Stomach (tissue), 19 donors: ENCODE measurements at places on chromosomes 5 and 9. TPM values are rescaled to one million over a fixed set of nuclear protein-coding genes. Genes with fewer than 3 reads are reported as not detected.

The IGIP gene
- total RNA-seq: 3.5 TPM

DNA sequence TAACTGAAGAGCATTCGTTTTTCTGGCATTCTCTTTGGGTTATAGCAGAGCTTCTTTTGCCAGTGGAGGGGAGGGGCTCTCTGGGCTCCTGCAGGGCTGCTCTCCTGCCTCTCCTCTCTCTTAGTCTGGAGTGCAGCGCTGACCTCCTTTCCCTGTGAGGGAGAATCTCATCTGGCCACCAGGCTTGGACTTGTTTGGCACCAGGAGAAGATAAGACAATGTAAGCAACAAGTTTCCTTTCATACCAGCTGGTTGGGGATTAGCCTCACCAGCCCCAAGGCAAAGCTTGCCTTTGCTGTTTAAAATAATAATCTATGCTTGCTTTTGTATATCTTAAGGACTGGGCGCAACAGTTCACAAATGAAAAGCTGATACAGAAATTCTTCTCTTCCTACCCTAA lies 196.4 kb downstream of the TLE4 start:
- H3K27ac ChIP-seq: no peak overlapping the region
- H3K4me1 ChIP-seq: no peaks in the 10 kb centered on the region
- H3K36me3 ChIP-seq: no peaks in the 10 kb centered on the region
- H3K4me3 ChIP-seq: no peak overlapping the region
- no peaks in the 10 kb centered on the region for H3K27me3 ChIP-seq

The ZMAT2 gene
- 30.8 TPM for total RNA-seq

GRCh38 chr5:154755361-154756008 lies at the start of gene LARP1:
LARP1 (plus strand) TSS chr5:154755377; CDS start chr5:154755758, 381 bp downstream.
- H3K27me3 ChIP-seq: no peaks in the 10 kb centered on the region
- H3K4me1 ChIP-seq: peaks cover 44% of the 10 kb centered on the region
- DNase-seq: peak; percentile 78
- peak within 1 kb of the TSS; percentile 99 for H3K27ac ChIP-seq

The IL17B gene
- 31.0 TPM for total RNA-seq

DNA sequence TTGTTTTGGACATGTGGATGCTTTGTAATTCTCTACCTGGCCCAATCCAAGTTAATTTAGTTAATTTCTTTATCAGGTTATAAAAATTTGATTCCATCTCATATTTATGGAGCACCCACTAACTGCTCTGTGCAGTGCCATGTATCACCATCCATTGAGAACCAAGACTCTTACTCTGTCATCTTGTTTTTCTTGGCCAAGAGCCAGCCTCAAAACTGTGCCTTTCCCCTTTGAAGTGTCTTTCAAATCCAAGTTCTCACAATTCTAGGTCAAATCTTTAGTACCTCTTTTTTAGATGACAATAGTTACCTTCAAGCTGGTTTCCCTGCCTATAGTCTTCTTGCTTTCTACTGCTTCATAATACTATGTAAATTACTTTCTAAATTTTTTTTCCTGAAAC lies 3.2 kb downstream of the COMMD10 start:
- peaks cover 39% of the 10 kb centered on the region for H3K36me3 ChIP-seq
- no peak for DNase-seq
- no peak overlapping the region for H3K4me3 ChIP-seq
- no peak overlapping the region for H3K27ac ChIP-seq
- no peaks in the 10 kb centered on the region for H3K27me3 ChIP-seq
- peaks cover 36% of the 10 kb centered on the region for H3K4me1 ChIP-seq

GRCh38 chr5:9533096-9533495 lies 12.8 kb downstream of the SEMA5A start:
- no peaks in the 10 kb centered on the region for H3K4me1 ChIP-seq
- no peaks in the 10 kb centered on the region for H3K36me3 ChIP-seq
- DNase-seq: no peak
- H3K4me3 ChIP-seq: no peak overlapping the region
- no peak overlapping the region for H3K27ac ChIP-seq

GRCh38 chr9:115756736-115757135 lies 396.9 kb upstream of the PAPPA start:
- H3K36me3 ChIP-seq: no peaks in the 10 kb centered on the region
- no peak for DNase-seq
- no peak overlapping the region for H3K4me3 ChIP-seq
- no peak overlapping the region for H3K27ac ChIP-seq
- H3K4me1 ChIP-seq: no peaks in the 10 kb centered on the region
- H3K27me3 ChIP-seq: no peaks in the 10 kb centered on the region

DNA sequence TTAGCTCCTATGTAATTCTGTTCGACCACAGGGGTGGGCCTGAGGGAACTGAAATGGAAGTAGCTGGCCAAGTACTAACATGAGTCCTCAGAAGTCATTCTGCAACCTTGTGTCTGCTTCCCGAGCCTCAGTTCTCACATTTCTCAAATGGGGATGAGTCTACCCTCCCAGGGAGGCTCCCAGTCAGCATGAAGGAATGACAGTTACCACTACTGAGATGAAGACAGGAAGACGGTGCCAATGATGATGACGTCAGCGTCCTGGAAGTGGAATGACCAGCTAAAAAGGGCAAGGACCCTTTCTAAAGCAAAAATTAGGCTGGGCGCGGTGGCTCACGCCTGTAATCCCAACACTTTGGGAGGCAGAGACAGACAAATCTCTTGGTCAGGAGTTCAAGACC lies 6.8 kb downstream of the PIP5KL1 start:
- H3K27ac ChIP-seq: no peak overlapping the region
- no peak for DNase-seq
- no peaks in the 10 kb centered on the region for H3K36me3 ChIP-seq
- no peaks in the 10 kb centered on the region for H3K27me3 ChIP-seq

- no peaks in the 10 kb centered on the region for H3K4me1 ChIP-seq
- H3K27ac ChIP-seq: no peak overlapping the region
- H3K4me3 ChIP-seq: no peak overlapping the region
- H3K36me3 ChIP-seq: no peaks in the 10 kb centered on the region
- no peak for DNase-seq
These were observed 1833.8 kb downstream of the EFNA5 start for GRCh38 chr5:105836887-105837286.

DNA sequence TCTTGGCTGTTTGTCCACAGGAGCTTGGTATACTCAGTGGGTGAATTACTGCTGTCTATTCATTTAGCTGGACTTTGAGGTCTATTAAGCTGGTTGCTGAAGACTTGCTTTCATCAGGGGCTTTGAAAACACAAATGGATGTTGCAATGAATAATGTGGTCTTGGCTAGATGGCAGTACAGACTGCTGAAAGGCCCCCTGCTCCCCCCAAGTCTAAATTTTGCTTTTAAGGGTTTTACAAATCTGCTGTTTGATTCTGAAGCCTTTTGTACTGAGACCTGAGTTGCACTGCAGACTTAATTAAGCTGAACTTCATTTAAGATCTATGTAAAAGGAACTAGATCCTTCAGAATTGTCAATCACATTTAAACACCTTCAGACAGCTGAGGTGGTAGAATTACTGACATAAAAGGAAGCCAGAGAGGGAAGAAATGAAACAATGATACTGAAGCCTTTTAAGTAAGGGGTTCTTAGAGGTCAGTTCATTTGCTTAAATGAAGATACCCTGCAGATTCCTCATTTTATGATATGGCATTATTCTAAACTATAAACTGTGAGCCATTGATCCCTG lies 37.3 kb downstream of the KCTD16 start:
- peaks cover 47% of the 10 kb centered on the region for H3K27me3 ChIP-seq
- H3K27ac ChIP-seq: no peak overlapping the region
- H3K36me3 ChIP-seq: no peaks in the 10 kb centered on the region
- no peak overlapping the region for H3K4me3 ChIP-seq
- DNase-seq: peak; percentile 22

The GNA14 gene
- total RNA-seq: 1.3 TPM
